Stimulated activated CD4-positive, alpha-beta T cell treated with anti-CD3 and anti-CD28 coated beads, Interleukin-4, amount 100 ng/mL, for 1 hour (primary cell): ENCODE measurements at places on chromosomes 5 and 9.

- no peak for DNase-seq
Observed at GRCh38 chr5:128974567-128974966, 9.3 kb downstream of the SLC27A6 start.

DNA sequence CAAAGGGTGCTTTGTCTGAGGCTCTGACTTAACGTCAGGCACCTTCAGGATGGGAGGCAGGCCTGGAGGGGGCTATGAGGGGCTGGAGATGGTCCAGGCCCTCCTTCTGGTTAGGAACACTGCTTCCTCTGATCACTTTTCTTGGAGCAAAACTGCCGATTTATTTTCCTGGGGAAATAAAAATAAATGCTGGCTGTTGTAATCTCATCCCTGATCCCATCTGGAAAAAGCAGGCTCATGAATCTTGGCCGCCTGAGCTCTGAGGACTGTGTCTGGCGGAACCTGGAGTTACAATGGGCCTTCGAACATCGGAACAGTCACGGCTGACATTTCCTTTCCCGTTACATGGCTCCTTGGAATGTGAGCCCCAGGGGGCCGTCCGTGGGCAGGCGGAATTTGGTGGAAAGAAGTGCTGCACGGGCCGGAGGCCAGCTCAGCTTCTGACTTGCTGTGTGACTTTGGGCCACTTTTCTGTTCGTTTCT, 157.8 kb downstream of the RGS3 start:
- no peak for DNase-seq

DNA sequence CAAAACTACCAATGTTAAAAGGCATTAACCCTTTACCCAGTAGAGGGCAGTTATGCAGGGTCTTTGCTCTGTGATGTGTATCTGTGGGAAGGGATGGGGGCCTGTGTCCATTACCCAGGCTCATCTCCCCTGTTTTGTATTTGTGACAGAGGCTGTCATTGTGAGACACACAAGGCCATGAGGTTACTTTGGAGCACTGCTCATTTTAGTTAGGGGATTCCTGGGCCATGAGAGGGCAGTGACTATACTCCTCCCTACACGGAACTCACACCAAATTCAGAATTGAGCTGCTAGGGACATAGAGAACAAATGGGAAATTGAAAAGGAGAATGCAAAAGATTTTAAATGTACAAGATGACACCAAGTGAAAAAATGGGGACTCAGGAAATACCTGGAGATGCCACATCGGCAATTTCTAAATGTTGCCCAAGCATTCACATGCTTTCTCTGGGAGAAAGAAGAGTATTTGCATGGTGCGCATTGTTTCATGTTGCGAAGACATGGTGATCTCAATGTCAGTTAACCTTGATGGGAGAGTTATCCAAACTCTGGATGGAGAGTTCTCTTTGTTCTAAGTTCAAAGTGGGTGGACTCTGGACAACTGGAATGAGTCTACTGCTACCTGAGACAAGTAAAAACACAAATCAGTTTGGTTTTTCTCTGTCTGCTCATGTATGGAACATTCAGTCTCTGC, 32.5 kb downstream of the C9orf152 start:
- DNase-seq = no peak

GRCh38 chr5:527646-528628, 3.7 kb upstream of the SLC9A3 start:
- no peak for DNase-seq

GRCh38 chr9:113616116-113616515, 152.6 kb downstream of the RGS3 start:
- no peak for DNase-seq

GRCh38 chr5:170483701-170484458, 19.9 kb upstream of the KCNIP1 start:
- DNase-seq = no peak

GRCh38 chr5:96115147-96115807, 153.6 kb upstream of the ELL2 start:
- no peak for DNase-seq

DNA sequence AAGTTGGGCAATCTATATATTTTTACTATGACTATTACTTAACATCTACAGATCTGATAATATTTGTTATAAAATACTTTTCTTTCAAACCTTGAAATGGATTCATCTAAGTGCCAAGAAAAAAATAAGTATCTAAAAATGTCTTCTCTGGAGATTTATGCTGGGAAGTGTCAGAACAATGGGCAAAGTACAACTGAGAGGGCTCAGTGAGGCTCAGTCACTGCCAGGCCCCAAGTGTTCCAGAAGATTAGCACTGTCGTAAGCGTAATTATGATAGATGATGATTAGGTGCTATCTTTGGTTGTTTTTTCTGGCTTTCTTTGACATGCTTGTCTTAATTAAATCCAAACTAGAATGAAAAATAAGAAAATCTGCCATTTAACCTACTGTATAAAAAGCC, 72.2 kb upstream of the ADAMTS19 start:
- no peak for DNase-seq

GRCh38 chr5:124718380-124718789, 28.1 kb downstream of the ZNF608 start:
- DNase-seq = no peak

DNA sequence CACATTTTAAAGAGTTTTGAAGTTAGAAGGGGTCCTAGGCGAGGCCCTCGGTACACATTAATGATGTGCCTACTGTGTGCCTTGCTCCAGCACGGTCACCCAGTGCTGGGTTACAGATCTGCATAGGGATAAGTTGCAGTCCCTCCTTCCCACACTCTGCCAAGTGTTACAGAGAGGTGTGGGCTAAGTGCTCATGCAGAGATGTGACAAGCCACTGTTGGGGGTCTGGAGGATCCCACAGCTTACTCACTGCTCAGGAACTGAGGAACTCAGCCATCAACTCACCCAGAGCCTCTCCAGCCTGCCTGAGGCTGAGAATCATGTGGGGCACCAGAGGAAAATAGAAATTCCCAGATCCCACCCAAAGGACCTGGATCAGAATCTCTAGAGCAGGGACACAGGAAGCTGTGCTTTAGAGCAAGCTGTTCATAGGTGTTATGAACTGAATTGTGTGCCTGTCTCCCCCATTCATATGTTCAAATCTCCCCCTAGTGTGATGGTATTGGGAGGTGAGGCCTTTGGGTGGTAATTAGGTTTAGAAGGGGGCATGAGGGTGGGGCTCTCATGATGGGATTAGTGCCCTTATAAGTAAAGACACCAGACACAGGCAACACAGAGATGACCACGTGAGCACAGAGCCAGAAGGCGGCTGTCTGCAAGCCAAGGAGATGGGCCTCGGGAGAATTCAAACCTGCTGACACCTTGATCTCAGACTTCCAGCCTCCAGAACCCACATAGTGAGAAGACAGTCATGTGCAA, 164.1 kb downstream of the HSD17B3 start:
- DNase-seq = no peak

- no peak for DNase-seq
Observed at GRCh38 chr5:161007879-161008278, 155.9 kb upstream of the ATP10B start.

- DNase-seq = no peak
Observed at GRCh38 chr5:160660132-160660531, 191.9 kb downstream of the ATP10B start.

DNA sequence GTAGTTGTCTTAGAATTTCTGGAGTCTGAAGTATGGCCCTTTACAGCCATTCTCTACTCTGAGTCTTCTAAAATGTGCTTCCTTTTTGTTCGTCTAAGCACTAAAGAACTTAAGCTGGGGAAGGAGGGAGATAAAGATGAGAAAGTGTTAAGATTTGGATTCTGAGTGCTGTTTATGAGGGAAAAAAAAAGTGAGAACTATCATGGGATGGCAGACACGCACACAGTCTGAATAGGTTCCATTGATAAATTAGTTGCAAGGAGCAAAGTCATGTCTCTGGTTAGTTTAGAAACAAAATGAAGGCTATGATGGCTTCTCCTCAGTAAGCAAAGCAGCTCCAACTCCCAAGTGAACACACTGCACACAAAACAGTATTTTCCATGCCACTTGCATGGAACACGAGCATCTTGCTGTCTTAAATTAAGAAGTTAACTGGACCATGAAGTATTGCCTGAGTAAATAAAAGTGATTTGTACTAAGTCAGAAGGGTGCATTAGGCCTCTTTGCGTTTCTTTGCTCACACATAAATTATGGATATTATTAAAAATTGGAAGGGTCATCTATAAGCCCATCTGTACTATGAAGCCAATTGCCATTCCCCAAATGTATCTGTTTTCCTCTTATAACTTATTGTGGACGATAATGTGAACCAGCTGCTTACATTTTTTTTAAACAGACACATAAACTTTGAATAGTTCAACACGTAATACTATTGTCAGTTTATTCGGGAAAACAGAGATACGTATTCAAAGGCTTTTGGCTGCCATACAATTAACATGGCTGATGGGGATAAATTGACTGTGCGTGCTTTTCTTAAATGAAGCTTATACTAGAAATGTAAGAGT, 199.3 kb downstream of the SGCD start:
- DNase-seq = no peak

DNA sequence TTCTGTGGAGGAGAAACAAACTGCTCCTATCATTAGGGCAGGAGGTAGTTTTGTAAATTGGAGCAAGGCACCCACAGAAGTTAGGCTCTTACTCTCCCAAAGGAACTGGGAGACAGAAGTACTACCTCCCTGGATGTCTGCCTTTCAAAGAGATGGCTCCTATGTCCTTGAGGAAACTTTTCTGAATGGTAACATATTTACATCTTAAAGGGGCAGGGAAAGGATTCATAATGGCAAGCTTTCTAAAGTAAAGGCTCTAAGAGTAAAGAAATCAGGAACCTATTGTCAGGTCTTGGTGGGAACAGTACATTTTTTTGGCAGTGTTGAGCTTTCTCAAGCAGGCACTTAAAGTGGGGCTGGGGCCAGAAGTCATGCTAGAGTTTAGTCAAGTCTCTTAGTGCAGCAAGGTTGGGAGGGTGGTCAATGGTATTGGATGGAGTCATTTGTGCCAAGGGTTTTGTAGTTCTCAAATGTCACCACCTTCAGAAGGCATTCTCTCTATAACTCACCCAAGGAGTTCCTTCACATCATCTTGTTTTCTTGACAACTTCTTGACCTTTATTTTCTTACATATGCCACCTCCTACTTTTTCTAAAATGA, 26.3 kb upstream of the NDFIP1 start:
- DNase-seq = no peak

DNA sequence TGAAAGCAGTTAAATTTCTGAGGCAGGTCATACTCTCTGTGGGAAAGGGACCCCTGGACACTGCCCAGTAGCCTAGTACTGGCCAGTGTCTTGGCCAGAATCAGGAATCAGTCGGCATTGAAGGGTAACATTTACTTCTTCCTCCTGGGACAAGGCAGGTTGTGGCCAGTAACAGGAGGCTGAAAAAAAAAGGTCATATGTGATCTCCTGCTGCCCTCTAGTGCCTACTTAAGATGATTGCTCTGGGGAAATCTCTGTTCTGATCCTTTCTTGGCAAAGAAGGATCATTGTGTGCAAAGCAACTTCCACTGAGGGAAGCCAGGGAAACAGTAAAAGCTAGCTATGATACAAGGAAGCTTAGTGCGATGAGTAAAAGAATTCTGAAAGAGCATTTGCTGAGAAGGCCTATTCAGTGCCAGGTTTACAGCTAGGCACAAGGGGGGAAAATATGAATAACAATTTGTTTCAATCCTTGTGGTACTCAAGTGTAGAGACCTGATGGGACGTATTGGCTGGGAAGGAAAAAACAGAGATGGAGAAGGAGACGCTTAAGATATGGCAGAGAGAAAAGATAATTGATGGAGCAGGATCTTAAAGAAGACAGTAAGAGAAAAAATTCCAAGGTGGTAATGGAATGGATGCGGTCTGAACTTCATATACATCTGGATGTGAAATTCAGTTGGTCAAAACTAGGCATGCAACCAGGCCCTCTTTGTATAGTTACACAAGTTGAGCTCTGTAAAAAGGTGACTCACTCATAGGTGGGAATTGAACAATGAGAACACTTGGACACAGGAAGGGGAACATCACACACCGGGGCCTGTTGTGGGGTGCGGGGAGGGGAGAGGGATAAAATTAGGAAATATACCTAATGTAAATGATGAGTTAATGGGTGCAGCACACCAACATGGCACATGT, 25.8 kb upstream of the TRIM32 start:
- DNase-seq = no peak

- no peak for DNase-seq
Observed at GRCh38 chr9:34663303-34663605, 797 bp upstream of the CCL27 start.

- no peak for DNase-seq
Observed at GRCh38 chr9:132525308-132526023, 56.9 kb upstream of the BARHL1 start.

- DNase-seq = no peak
Observed at GRCh38 chr9:92292338-92293074, 991 bp downstream of the IARS1 start.

DNA sequence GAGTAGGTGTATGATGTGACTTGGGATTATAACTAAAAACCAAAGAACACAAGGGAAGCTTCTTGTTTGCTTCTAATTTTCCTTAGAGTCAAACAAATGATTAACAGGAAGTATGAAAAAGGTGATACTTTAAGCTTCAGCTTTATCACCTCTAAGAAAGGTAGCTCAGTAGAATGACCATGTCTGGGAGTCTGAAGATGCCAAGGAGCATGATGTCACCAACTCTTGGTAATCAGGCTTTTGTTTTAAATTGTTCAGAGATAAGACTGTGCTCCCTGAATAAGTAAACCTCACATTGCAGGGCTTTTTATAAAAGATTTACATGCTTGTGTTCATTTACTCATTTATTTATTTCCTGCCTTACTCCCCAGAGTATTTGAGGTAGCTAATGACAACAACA, 169.9 kb downstream of the FER start:
- no peak for DNase-seq

- no peak for DNase-seq
Observed at GRCh38 chr5:154568589-154568988, 90.6 kb upstream of the HAND1 start.

- no peak for DNase-seq
Observed at GRCh38 chr5:44388321-44389089, 715 bp downstream of the FGF10 start.

DNA sequence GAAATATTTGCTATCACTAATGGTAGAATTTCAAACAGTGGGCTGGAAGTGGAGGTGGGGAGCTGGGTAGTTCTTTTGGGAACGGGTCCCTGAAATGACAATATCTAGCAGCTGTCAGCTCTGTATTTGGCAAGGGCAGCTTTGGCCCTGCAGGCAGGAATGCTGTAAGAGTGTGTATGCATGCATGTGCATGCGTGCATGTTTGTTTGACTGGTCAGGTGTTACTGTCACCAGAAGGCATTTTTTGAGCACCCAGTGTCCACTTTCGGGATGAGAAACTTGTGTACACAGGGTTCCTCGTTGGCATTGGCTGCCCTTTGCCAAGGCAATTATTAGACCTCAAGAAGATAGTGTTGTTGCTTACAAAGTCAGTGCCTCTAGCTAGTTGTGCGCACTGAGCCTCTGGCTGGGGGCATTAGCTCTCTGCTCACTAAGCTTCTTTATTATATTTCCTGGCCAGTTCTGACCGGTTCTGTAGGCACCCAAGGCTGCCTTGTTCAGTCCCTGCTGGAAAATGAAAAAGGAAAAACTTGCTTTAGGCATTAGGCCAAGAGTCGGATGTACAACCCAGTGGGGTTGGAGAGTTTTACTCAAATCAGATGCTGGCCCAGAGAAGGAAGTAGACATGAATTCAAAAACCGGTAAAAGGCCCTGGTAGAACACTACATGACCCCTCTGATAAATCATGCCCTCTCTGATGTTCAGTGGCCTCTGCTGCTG, 2.0 kb downstream of the CYFIP2 start:
- DNase-seq = no peak

GRCh38 chr9:137789295-137789895, 88.2 kb upstream of the CACNA1B start:
- DNase-seq = no peak
